Right lung (tissue), 10 donors: ENCODE measurements at places on chromosomes 1 and 21. TPM values are rescaled to one million over a fixed set of nuclear protein-coding genes. Genes with fewer than 3 reads are reported as not detected.

DNA sequence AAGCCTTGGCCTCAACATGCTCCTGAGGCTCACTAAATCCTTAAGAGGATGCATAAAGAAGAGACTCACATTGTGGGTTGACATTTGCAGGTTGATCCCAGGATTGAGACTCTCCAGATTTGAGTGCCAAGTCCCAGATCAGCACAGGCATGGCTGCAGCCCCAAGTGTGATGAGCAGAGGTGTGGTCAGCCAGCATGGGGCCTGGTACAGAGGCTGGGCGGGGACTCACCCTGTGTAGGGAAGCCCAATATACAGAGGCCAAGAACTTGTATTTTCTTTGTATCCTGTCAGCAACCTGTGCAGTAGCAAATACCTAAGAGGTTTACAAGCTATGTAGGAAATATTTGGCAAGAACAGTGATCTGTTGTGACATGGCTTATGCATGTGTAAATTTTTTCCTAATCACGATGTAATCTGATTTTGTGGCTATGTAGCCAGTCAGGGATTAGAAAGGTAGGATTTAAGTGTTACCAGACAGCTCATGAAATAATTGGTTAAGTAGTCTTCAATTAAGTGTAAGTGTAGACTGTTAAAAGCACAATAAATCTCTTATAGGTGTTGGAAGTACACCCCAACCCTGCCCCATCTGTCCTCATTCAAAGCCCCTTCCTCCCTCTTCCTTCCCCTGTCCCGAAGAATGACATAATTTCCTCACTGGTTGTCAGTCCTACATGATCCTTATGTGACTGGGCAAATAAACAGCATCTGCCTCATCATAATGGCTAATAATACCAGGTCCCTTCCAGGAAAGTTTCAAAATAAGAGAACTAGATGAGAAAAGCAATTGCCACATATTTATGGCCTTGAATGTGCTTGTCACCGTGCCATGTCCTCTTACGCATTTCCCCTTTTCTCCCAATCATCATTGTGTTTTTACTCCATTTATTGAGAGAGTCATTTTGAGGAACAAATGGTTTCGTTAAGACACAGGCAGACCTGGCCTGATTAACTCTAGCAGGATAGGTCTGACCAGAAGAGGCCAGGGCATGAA, 120.9 kb downstream of the HLX start:
- peak; percentile 71 for DNase-seq

The CCDC27 gene
- polyA plus RNA-seq = 0.19 TPM

DNA sequence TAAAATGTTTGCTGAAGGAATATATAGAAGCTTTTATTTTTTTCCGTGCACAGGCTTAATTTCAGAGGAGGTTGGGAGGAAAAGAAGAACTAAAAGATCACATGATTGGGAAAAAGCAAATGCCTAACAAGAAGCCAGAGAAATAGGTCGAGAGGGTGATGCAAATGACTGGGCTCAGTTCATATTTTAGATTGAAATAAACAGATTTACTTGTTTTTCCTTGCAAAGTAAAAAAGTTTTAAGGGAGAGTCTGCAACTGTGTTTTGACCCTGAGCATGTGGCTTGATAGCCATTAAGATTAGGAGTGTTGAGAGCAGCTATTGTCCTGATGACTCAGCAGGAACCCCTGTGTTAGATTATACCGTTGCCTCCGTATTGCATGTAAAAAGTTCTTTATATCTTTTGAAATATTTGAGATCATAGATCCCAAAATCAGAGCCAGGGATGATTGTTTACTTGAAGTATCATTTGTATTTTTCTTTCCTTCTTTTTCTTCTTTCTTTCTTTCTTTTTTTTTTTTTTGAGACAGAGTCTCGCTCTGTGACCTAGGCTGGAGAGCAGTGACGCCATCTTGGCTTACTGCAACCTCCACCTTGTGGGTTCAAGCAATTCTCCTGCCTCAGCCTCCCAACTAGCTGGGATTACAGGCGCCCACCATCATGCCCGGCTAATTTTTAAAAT, 20.2 kb downstream of the CLIC4 start:
- DNase-seq = no peak

The FAM229A gene
- polyA plus RNA-seq = 4.9 TPM

GRCh38 chr1:183366116-183366515, 52.1 kb downstream of the NMNAT2 start:
- no peak for DNase-seq
